ENCODE measurements at places on chromosomes 5 and 9.
A peak's percentile ranks its signal among the peaks of the same experiment; 100 is the strongest.

GRCh38 chr5:124052201-124052600 is 540.2 kb downstream of the CSNK1G3 start:
- ATAC-seq, result no peak

DNA sequence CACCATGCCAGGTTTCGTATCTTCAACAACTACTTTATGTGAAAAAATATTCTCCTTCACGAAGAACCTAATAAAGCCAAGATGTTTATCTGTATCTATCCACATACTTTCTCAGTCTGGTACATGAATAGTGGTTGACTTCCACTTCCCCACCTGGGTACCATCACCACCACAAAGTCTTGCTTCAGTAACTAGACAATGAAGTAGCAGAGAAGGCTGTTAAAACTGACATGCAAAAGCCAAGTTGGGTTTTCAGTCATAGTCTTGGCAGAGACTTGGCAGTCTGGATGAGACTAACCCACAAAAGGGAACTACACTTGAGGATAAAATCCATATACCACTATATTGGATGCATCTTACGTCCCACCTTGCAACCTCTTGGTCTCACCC is 5.0 kb downstream of the P4HA2 start:
- no peak for ATAC-seq

GRCh38 chr9:92669527-92669889 is 423 bp downstream of the IPPK start:
- no peak for ATAC-seq

DNA sequence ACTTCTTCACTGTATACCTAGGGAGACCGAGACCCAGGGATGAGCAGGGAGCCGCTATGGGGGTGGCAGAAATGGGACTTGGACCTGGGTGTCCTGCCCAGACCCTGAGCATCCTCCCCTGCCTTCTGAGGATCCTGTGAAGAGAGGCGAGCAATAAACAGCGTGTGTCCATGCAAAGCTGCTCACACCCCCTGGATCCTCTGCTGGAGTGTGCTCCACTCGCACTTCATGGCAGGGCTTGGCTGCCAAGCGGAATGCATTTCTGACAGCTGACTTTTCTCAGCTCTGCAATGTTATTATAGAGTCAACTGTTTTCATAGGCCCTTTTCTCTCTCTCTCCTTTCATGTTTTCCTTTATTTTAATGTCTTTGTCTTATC is 31.0 kb upstream of the ALDH1B1 start:
- no peak for ATAC-seq

DNA sequence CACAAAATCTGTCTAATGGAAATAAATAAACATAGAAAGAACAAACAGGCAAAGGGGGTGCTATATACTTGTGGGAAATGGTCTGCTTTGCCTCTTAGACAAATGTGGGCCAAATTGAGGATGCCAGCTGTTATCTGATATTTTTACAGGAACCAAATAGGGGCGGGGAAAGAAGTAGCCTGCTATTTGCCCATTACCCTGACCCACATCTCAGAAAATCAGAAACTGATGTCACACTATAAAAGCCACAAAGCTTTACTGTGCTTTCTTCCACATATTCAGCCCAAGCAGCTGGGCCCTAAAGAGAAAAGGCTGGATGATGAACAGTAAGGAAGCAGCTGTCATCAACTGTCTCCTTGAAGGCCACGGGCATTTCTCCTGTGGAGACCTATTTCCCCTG is 97.3 kb downstream of the ELAVL2 start:
- ATAC-seq, result no peak

DNA sequence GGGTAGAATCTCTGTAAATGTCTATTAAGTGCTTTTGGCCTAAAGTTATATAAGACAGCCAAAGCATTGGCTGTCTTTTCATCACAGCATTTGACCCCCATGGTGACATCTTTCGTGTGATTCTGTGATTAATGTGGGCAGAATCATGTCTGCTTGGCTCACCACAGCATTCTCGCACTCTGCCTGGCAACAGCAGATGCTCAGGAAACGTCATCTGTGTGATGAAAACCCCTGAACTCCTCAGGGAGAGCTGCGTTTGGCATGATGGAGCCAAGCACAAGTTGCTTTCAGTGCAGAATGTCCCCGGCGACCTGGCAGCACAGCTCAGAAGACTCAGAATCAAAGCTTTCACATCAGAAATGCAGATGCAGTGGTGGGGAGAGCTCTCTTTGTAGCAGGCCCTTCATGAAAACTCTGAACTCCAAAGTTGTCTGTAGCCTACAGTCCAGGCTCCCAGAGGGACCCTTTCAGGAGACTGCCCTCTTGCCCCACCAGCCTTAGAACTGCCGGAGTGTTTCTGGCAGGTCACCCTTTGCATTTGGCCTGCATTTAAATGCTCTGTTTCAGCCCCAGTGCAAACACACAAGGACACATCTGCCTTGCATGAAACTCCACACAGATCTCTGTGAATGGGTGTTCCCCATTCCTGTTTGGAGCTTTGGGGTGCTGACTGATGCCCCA is 155.6 kb upstream of the PANK3 start:
- peak; percentile 91 for ATAC-seq

DNA sequence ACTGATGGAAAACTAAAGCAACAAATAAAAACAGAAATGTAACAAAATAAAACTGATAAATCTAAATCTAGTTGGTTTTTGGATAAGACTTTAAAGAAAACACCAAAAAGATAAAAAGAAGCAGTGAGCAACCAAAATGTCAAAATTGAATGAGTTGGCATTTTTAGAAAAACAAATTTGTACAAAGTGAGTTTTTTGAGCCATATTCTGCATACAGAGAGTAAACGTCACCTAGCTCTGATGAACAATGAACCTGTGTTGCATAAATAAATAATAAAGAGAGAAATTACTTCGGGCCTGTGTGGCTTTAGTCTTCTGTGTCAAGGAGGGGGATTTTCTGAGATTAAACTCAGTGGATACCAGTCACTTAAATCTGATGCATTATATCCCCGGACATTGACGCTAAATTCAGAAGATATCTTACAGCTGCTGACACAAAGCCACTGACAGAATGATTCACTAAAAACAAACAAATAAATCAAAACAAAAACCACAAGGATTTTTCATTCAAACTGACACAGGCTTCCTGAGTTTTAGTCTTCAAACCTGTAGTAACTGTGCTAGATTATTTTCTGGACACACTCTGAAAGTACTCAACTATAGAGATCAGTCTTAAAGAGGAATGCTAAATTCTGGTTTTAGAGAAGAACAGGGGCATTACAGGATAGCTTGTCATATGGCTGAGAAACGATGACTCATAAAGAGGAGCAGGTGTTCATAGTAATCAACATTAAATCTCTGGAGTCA is 403.5 kb upstream of the ST8SIA4 start:
- no peak for ATAC-seq

- ATAC-seq, result peak; percentile 50
Measured at GRCh38 chr5:83518319-83519061, 46.9 kb downstream of the VCAN start.

DNA sequence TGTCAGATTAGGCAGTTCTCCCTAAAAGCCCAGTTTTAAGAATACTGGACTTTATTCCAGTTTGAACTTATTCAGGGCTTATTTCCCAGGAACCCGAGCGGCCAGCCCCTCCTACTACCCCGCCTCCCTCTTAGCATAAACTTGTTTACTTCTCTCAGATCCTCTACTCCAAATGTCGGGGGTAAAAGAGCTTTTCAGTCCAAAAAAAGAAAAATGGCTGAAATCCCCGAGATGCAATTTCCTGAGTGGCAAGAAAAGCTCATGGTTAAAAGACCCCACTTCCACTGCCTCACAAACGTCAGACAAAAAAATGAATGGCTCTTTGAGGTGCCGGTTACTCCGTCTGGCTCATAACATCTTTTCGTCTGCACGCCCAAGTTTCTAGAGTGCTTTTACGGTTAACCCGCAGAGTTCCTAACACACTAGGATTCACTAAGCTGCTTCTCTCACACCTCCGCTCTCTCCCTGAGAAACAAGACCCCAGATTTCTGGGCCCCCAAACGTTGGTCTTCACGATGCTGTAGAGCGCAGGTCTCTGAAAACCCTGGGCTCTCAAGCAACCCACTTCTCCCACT is 402 bp downstream of the BRD8 start:
- ATAC-seq, result no peak

GRCh38 chr5:98941131-98941883 is 12.5 kb upstream of the CHD1 start:
- no peak for ATAC-seq

DNA sequence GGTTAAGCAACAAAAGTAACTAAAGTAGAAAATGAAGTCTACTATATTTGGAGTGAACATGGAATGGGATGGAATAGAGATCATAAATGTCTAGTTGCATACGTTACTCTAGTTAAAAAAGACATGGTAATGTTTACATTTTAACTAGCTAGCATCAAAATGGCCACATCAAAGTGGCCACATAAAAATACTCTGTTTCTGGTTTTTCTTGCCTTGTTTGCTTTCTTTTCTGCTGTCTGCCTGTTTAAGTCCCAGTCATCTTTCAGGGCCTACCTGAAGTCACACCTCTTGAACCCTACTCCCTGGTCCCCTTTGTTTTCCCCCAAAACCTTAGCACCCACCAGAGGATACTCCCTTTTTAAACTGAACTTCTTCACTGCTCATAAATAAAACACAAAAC is 6.4 kb upstream of the KIF2A start:
- ATAC-seq, result no peak

DNA sequence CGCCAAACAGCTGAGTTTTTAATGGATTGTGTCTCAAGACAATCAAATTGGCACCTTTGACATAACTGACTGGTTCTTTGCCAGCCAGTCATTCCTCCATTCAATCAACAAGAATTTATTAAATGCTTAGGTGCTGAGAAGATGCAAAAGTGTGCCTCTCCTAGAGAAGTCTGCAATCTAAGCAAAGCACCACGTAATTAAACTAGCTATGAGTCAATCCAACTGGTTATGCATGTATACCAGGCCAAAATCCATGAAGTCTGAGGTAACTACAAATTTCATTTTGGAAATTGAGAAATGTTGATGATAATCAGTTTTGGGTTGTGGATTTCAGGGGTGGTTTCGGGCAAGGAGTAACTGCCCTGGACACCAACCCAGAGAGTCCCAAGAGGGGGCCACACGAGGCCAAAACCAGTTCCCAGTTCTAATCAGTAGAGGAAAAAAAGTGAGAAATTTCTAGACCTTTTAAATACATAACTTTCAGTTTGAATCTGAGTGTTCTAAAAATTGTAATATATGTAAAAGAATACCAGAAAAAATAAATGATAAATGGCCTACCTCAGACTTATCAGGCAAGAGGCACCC is 92.6 kb downstream of the EFNA5 start:
- ATAC-seq, result peak; percentile 67

DNA sequence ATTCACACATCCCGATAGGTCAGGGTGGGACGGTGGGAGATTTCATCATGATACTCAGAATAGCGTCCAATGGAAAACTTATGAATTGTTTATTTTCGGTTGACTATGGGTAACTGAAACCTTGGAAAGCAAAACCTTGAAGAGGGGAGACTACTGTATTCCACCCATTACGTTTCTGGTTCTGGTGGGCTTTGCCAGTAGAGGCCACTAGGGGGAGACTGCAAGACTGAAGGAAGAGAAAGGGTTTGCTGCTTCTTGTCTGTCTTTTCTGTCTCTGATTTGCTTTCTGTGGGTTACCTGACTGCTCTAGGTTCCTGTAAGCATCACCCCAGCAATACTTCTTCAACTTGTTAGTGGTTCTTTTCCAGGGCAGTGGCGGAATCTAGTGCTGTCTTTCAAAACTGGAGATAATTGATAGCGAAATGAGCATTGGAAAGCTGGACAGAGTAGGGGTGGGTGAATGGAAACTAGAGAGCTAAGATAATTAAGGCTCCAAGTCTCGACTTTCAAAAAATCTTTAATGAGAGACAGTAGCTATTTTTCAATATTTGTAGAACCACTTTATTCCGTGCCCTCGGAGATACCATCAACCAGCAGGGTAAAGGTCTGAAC is 27.0 kb downstream of the GRIN3A start:
- ATAC-seq, result no peak

GRCh38 chr5:16916262-16916878 is 19.7 kb downstream of the MYO10 start:
- no peak for ATAC-seq

DNA sequence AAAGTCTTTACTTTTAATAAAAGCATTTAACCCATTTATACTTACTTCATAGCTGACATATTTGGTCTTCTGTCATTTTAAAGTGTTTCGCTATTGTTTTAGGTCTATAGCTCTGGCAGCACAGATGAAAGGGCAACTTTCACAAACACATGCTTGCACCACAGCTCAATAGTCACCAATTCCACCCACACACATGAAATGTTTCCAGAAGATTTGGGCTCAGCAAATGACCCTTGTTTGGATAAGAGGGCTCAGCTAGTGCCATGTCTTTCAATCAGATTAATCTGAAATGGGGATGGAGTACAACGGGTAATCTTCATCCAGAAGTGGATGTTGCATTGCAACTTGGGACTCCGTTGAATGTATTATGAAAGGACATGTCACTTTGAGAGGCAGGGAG is 176.0 kb downstream of the FGF18 start:
- no peak for ATAC-seq

DNA sequence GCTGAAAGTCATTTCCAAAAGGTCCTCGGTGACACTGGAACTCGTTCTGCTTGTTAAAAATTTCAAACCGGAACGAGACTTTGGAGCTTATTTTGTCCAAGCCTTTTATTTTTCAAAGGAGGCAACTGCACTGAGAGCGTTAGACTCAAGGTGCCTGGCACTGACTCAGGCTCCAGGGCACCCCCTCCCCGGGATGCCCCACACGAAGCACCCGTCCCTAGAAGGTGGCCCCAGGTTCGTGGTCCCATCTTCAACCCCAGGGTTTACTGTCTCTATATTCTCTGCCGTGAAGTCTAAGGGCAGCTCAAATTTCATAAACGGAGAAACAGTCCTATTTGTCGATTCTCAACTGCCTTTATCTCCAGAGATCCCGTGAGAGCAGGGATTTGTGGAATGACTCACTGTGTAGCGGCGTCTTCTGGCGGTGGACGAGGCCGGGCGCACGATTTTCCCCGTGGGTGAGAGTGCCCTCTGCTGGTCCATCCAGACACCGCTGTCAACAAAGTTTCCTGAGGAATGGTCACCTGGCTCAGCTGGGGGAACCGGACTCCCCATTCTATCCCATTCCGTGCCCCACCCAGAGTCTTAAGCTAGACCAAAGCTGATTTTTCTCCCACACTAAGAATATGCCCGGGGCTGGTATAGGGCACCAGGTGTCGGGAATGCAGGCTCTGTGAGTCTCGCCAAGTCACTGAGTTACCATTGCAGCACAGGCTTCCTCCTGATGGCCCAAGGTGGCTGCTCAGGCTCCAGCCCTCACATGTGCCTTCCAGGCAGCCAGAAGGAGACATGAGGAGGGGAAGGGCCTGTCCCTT is 27.1 kb upstream of the SLC6A19 start:
- ATAC-seq, result peak; percentile 84
